MV-4-11 (cell line): ENCODE measurements at places on chromosomes 11 and 22.

DNA sequence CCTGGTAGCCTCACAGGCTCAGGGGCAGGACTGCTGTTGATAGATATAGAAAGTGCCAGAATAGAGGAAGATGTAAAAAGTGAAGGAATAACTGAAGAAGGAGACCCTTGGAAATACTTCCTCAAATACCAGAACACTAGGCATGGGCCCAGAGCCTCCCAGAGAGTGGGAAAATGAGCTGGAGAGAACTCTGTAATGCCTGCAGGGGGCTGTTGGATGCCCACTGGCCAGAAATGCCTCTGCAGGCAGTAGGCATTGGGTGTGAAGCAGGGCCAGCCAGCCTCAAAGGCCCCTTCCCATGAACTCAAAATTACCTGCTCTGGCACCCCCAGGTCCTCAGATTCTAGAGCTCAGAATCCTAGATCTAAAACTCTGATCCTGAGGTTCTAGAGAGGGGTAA lies 15.1 kb downstream of the P2RY2 start:
- no peak for DNase-seq

DNA sequence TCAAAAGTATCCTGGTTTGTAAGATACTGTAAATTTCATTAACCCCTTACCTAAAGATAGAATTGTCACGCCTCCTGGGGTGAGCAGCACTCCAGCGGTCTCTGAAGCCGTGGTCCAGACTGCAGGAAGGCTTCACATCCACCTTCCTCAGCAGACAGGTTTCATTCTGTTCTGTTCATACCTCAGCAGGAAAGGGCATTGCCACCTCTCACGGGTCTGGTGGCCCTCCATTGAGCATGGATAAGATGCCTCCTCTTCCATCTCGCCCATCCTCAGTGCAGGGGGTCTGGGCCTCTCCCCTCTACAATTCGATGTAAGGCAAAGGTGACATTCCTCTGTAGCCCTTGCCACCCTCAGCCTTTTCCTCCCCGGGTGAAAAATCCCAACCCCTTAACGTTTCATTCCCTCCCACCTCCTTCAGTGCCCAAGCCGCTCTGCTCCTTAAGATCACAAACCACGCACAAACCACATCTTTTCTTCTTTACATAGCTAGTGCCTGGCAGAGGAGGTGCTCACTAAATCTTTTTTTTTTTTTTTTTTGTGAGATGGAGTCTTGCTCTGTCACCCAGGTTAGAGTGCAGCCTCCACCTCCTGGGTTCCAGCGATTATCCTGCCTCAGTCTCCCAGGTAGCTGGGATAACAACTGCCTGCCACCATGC lies 28.5 kb downstream of the RPUSD4 start:
- no peak for DNase-seq

DNA sequence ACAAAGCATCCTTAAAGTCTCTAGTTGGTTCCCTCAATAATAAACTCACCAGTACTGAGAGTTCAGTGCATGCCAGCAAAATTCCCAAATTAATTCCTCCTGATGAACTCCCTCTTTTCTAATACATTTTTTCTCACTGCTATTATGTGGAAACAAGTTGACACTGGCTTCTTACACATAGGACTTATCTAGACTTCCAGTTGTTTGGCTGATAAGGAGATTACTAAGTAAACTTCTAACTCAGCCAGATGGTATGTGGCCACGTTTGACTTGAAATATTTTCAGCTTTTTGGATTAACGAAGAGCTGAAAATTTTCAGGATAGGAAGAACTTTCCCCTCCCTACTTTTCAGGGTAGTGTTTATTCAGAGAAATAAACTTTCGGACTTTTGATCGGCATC lies 1154.2 kb upstream of the TENM4 start:
- no peak for DNase-seq

GRCh38 chr11:73265853-73266645 lies 6.1 kb upstream of the P2RY6 start:
- no peak for DNase-seq

DNA sequence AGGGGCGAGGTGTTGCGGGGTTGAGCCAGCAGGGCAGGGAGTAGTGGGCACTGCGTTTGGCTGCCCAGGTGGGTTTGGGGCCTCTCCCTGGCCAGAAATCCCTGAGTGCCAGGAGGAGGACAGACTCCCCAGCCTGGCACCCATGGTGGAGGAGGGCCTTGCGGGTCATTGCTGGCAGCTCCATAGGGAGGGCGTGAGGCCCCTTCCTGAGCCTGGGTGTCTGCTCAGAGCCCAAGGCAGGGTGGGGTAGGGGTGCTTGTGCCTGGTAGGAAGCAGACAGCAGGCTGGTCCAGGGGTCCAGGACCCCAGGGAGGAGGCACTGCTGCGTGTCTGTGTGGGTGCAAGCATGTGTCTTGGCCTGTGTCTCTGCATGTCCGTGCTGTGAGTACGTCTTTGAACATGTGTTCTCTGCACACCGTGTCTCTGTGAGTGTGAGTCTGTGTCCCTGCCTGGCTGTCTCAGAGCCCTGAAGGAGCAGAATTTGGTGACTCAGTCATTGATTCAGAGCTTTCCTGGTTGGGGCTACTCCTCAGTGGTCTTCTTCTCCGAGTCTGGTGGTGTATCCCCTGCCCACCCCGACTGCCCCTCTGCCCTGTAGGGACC lies 3.9 kb downstream of the TSPAN4 start:
- DNase-seq, result no peak
